Renal cortical epithelial cell (primary cell): ENCODE measurements at places on chromosomes 1 and 21. TPM values are rescaled to one million over a fixed set of nuclear protein-coding genes. Genes with fewer than 3 reads are reported as not detected.

GRCh38 chr21:19684328-19684727, 1280.7 kb upstream of the TMPRSS15 start:
- DNase-seq: no peak

GRCh38 chr1:58206749-58207148, 339.8 kb downstream of the OMA1 start:
- no peak for DNase-seq

GRCh38 chr1:227996187-227996950, 10.4 kb upstream of the WNT3A start:
- no peak for DNase-seq

DNA sequence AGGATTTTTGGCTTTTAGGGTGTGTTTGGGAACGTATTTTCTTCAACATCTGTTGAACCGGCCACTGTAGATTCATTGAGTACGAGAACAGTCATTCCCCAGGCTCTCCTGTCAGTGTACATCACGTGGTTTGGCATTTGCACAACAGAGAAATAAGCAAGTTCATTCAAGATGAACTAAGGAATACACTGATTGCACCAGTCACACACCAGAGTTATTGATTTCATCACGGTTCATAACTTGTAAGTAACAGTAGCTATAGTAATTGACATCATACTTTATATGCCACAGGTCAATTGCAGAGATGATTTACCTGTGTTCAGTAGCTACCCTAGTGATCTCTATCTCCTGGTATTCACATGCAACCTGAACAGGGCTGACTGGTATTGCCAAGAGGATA, 90.7 kb upstream of the ETS2 start:
- DNase-seq: no peak

GRCh38 chr1:118396829-118397495, 211.9 kb upstream of the SPAG17 start:
- no peak for DNase-seq

DNA sequence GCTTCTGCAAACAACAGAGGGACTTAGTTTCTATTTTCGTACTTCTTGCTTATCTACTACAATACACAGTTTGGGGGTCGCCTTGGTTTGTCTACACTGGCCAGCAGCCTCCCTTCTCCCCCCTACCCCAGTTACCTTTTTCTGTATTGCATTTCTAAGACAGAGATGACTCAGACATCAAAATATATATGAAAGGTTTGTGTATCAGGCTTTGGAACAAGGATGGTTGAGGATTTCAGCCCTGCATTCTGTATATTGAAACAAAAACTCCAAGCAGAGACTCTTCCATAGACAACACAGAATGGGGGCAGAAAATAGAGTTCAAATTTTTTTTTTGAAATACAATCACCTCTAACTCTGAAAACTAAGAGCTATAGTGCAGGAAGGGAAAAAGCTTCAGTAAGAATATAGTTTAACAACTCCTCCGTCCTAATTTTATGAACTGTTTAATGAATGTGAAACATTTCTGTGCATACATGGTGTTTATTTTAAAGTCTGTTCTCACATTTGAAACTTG, 1.9 kb downstream of the SAMD13 start:
- no peak for DNase-seq

DNA sequence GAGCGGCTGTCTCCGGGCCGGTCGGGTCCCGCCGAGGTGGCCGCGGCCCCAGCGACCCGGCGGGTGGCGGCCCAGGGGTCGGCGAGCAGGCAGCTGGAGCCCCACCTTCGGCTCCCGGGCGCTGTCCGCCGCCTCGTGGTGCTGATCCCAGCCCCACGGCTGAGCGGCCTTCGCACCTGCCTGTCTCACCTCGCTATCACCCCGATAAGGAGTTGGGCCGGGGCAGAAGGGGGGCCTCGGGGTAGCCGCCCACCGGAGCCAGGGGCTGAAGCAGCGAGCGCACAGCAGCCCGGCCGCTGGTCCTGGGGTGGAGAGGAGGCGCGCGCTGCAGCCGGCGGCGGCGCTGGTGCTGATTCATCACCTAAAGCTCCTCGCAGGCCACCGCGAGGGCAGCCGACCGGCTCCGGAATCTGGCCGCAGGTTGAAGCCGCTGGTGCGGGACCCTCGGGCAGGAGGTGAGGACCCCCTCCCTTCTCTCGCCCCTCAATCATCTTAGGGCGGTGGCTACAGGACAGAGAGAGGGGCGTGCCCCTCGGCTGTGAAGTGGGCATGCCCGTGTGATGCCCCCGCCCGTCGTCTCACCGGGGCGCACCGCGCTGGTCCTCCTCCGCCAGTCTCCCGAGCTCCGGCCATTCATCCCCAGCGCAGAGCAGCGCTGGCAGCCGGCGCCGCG, 575 bp downstream of the TRIM67 start:
- peak; percentile 17 for DNase-seq

DNA sequence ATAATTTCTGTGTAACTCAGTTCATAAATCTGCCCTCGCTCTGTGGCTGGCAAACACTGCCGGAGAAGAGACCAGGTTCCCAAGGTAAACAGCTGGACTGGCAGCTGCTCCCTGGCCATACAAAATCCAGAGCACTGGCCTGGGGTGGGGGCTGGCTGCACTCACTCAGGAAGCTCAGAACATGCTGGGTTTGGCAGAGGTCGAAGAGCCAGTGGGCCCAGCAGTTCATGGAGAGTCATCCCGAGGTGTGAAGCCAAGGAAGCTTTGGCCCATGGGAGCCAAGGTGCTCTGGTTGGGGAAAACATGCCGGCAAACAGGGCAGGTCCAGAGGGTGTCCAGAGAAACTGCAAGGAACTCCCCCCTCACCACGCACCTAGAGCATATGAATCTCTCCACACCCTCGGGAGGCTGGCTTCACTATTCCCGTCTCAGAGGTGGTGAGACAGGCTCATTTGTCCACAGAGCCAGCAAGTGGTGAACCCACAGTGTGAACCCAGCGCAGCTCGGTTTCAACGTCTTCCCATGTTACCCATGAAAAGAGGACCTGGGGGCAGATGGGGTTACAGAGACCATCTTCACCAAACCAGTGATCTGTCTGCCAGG, 102.4 kb downstream of the DMRTB1 start:
- no peak for DNase-seq

The KCNK1 gene
- total RNA-seq: 11.2 and 13.2 TPM in 2 replicates

The CYP4A22 gene
- not detected in 2 replicates for total RNA-seq

The LCE3D gene
- total RNA-seq: not detected in 2 replicates

The LCE2C gene
- not detected in 2 replicates for total RNA-seq

The AMY2A gene
- not detected in 2 replicates for total RNA-seq

The TNFRSF18 gene
- total RNA-seq: 0.50 TPM in 1 of 2 replicates, not detected in the other

The OR10Z1 gene
- not detected in 2 replicates for total RNA-seq
